Natural killer cell treated with Interleukin-12 subunit alpha and Interleukin-12 subunit beta and Interleukin-15 and Interleukin-18, amount 100 ng/mL, for 72 hours (primary cell): ENCODE measurements at places on chromosomes 6 and 20. TPM values are rescaled to one million over a fixed set of nuclear protein-coding genes. Genes with fewer than 3 reads are reported as not detected.
A peak's percentile ranks its signal among the peaks of the same experiment; 100 is the strongest.

DNA sequence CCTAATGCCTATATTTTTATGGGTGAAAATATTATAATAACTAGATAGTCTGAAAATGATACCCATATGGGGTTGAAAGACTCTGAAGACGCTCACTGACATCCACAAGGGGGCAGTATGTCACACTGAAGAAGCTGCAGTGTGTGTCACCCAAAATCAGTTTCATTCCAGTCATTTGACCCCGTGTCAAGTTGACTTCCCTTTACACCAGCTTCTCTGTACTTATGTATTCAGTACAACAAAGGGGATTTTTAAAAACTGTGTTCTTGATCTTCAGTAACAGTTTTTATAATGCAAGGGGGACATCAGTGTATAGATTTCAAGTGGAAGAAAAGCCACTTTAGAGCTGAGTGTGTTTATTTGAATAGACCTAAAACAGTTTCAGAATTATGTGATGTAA, 19.3 kb downstream of the FAXC start:
- DNase-seq: peak; percentile 80

GRCh38 chr6:40152701-40153436, 218.6 kb upstream of the MOCS1 start:
- DNase-seq: no peak

DNA sequence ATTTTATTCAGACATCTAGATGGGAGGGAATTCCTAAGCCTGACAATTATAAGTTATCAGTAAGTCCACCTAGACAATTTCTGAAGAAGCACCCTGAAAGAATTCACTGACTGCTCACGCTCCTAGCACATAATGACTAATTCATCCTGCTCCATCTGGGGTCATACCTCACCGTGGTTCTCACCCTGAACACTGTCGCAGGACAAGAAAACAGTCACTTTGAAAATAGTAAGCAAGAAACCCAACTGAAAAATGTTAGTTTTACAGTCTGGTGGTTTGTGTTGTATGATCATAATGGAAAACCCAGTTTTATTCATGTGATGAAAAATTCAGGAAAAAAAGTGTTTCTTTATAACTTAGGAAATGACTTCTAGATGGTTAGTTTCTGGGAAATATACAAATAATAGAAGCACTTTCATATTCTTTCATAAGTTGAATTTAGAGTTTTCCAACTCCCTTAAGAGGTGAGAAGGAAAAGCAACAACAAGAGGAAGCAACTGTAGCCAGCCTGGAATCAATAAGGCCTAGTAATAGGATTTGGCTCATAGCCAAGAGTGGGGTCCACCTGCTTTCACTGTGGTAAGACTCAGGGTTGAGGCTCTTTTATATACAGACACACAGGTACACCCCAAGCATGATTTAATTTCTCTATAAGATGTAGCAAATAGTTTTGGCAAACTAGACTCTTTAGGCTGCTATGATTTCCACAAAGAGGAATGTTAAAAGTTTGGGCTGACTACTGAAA, 94.1 kb downstream of the HIVEP2 start:
- peak; percentile 71 for DNase-seq

LY6G6F gene
- total RNA-seq: not detected

LAMA4 gene
- total RNA-seq: not detected
